ENCODE measurements at places on chromosomes 1 and 21.

GRCh38 chr1:232059726-232060374 lies 433.3 kb downstream of the DISC1 start:
- DNase-seq, result no peak

GRCh38 chr1:154886281-154887015 lies 16.4 kb upstream of the KCNN3 start:
- no peak for DNase-seq

DNA sequence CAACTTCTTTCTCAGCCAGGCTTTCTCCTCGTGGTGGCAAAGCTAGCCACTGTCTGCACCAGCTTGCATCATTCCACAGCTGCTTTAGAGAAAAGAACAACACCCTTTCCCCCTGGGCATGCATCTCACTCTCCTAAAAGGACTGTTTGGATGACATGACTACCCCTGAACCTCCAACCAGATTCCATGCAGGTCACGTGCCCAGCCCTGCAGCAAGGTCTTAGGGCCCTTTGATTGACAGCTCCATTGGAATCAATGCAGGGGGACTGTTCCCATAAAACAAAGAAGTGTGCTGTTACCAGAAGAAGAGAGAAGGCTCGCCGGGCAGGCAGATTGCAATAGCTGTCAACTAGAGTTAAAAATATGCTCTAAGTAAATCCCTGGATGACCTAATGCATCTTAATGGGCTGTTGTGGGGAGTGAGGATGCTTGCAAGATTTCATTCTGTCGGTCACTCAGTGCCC lies 24.4 kb downstream of the KCNA2 start:
- no peak for DNase-seq

GRCh38 chr21:42578761-42579415 lies 65.2 kb downstream of the SLC37A1 start:
- DNase-seq, result no peak

DNA sequence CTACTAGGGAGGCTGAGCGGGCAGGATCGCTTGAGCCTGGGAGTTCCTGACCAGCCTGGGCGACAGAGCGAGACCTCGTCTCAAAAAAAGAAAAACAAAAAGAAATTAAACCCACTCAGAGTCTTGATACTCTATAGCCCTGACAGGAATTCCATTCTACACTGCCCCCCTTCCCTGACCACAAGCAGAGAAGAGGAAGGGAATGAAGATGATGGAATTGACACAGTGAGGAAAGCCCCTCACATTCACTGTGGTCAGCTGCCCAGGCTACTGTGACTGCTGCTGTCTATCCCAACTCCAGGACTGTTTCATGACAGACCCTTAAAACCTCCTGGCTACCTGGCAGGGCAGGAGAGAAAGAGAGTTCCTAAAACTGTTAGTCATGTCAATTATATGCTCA lies 12.1 kb downstream of the LIN9 start:
- no peak for DNase-seq

DNA sequence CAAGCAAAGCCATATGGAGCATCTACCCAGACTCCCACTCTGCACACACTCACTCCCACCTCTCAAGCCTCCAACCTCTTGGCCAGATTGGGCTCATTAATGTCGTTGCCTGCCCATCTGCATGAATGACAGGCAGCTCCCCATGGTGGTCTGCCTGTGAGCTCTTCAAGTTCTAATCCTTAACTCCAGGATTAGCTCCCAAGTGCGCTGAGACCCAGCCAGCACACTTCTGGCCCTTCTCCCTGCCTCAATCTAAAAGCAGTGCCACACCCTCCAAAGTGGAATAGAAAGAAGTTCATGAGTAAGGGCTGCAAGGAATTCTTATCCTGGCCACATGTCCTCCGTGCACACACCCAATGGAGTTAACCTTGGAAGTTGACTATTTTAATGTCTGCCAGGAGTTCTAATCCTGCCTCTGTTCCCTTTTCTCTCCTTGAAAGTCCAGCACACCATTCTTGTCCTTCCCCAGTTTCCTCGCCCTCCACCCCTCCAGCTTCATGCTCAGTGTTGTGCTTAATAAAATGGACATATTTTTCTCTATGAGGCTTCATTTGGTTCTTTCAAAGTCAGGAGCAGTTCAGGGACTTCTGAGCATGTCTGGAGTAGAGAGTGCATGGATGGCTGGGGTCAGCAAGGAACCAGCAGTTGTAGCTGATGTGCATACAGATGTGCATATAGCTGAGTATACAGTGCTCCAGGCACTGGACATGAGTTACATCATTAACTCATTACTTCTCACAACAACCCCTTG lies 30.1 kb downstream of the CAMK1G start:
- no peak for DNase-seq
